B cell (primary cell): ENCODE measurements at places on chromosomes 16 and 17. TPM values are rescaled to one million over a fixed set of nuclear protein-coding genes. Genes with fewer than 3 reads are reported as not detected.

The NOD2 gene
- 1.2 TPM in 2 replicates for polyA plus RNA-seq

The FBF1 gene
- polyA plus RNA-seq: 18.3 and 21.6 TPM in 2 replicates

DNA sequence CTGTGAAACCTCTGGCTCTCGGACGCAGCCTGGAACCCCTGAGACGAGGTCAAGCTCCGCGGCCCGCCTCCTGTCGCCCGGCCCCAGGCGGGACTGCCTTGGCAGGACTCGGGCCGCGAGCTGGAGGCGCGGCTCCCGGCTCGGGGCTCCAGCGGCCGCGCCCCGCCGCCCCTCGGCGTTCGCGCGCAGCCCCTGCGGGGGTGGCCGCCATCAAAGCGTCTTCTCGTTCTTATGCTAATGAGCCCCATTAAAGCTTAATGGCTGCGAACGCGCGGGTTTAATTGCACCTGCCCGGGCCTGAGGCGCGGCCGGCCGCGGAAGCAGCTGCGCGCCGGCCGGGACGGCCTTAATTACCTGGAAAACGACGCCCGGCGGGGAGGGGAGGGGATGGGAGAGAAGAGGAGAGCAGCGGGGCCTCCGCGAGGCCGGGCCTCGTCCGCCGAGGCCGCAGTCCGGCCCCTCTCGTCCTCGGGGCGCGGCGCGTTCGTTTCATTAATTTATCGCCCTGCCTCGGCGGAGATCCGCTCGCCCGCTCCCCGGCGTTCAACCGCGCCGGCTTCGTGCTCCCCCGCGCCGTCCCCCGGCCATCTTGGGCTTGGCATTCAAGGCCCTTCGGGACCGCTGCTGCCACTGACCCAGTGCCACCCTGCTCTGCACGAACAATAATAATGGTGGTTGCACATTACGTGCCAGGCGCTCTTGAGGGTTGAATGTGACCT is 19.2 kb downstream of the RAI1 start:
- DNase-seq: peak; percentile 33

The GRB7 gene
- polyA plus RNA-seq: 0.81 and 1.5 TPM in 2 replicates

DNA sequence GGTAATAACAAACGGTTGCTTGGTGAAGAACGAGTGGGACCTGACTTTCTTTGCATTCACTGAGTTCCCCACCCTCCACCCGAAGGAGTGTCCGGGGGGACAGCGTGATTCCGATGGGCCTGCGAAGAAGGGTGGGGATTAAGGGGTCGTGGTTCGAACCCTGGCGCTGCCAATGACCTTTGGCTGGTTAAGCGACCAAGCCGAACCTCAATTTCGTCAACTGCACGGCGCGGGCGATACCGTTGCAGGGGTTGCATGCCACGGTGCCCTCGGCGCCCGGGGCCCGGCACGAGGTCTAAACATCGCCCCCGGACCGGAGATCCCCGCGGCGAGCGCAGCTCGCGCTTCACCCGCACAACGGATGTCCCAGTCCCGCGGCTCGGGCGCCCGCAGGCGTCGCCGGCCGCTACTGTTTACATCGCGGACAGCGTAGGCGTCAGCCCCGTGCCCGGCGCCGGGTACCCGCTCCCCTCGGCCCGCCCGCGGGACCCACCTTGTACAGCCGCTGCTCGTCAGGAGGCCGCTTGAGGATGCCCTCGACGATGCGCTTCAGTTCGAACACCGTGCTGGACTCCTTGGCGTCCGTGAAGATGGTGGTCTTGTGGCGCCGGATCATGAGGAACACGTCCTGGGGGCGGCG is 460 bp downstream of the ELOB start:
- DNase-seq: peak; percentile 69

DNA sequence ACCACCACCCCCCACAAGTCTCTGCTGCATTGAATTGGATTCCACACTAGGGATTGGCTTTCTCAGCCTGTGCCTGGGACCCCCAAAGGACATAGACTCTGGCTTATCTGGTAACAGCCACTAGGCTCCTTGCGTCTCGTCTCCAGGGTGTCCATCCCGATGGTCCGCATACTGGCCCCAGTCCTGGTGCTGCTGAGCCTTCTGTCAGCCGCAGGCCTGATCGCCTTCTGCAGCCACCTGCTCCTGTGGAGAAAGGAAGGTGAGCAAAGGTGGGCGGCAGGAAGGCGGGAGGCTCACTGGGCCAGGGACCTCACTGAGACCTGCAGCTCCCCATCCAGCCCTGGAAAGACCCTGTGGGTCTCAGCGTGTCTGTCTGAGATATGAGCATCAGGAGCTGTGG is 8.1 kb downstream of the CD300LG start:
- no peak for DNase-seq

DNA sequence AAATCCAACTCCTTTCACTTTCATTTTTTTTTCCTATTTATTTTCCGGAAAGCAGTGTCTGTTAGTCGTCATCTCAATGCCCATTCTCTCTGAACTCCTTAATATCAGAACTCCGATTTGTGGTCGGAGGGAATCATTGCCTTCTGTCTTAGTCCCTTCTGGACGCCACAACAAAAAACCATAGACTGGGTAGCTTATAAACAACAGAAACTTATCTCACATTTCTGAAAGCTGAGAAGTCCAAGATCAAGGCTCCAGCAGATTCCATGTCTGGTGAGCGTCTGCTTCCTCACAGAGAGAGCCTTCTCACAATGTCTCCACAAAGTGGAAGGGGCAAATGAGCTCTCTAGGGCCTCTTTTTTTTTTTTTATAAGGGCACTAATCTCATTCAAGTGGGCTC is 296.6 kb upstream of the CDH11 start:
- no peak for DNase-seq

GRCh38 chr16:30637944-30638343 is 12.8 kb upstream of the PRR14 start:
- DNase-seq: peak; percentile 56

DNA sequence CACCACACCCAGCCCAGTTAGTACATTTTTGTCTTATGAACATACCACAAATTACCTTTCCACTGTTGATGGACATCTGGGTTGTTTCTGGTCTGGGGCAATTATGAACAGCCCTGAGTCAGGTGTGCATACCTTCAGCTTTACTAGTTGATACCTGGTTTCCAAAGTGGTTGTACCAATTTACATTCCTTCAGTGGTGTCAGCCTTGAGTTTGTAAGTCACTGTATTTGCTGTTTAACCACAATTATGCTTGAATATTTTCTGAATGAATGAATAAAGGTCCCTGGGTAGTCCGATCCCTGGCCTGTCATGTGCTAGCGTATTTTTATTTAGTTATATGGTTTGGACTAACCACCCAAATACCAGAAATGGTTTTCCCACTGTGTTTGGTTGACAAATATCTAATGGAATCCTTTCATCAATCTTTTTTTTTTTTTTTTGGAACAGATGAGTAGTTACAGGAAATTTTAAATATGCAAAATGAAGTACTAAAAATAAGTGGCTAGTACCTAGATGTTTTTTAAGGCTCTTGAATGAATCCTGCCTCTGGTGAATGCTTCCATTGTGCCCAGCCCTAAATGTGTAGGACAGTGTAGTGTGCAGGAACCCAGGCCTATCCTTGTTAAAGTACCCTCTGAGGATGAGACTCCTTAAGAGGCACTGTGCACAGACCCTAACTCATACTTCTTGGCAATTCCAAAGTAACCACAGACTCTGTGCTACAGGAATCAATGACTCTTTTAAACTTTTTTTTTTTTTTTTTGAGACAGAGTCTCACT is 3.7 kb downstream of the DUSP14 start:
- DNase-seq: no peak

The ADAM11 gene
- polyA plus RNA-seq: 0.62 and 1.00 TPM in 2 replicates

DNA sequence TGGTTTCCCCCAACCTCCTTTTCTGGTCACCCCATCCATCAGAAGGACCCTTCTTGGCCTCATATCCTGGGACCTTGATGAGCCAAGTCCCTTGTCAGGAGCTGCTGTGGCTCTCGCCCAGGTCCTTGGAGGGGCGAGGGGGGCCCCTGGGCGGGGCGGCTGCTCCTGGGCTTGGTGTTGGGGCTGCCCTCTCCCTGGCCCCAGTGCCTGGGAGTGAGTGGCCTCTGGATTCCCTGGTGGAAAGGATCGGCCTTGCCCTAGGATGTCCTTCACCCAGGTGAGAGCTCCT is 6.2 kb upstream of the NOTUM start:
- no peak for DNase-seq

The C16orf46 gene
- 0.13 and 0.28 TPM in 2 replicates for polyA plus RNA-seq

The CMTM1 gene
- 1.6 and 1.8 TPM in 2 replicates for polyA plus RNA-seq

The VASN gene
- 0.57 and 1.1 TPM in 2 replicates for polyA plus RNA-seq

The KRT9 gene
- not detected in 2 replicates for polyA plus RNA-seq

- DNase-seq: no peak
Observed at GRCh38 chr16:87671221-87671620, 68.9 kb downstream of the JPH3 start.

The TTLL6 gene
- not detected in 2 replicates for polyA plus RNA-seq

The CDYL2 gene
- 0.59 and 0.66 TPM in 2 replicates for polyA plus RNA-seq

The NFE2L1 gene
- polyA plus RNA-seq: 20.4 and 25.2 TPM in 2 replicates
